Gastroesophageal sphincter (tissue), 4 donors: ENCODE measurements at places on chromosomes 12 and 14. TPM values are rescaled to one million over a fixed set of nuclear protein-coding genes. Genes with fewer than 3 reads are reported as not detected.

HOXC11 gene
- not detected for total RNA-seq

LBHD2 gene
- not detected for total RNA-seq

PNP gene
- 71.2 TPM for total RNA-seq

- no peak for ATAC-seq
These were observed 1.2 kb upstream of the ARL6IP4 start for GRCh38 chr12:122979001-122979907.

GRCh38 chr14:88919502-88919901 is 95.1 kb downstream of the TTC8 start:
- ATAC-seq: no peak
